ENCODE measurements at places on chromosomes 12 and 14.

- H3K27me3 ChIP-seq = no peaks in the 10 kb centered on the region
- H3K4me1 ChIP-seq = peaks cover 31% of the 10 kb centered on the region
- H3K4me3 ChIP-seq = peak overlapping the region; percentile 98
- peaks cover 4% of the 10 kb centered on the region for H3K36me3 ChIP-seq
- H3K27ac ChIP-seq = peak overlapping the region; percentile 98
- peak; percentile 25 for DNase-seq
Measured at GRCh38 chr14:92040431-92041051, 682 bp upstream of the TRIP11 start.

GRCh38 chr12:120843472-120843871 lies 60.7 kb downstream of the SPPL3 start:
- no peak for DNase-seq
- no peaks in the 10 kb centered on the region for H3K27me3 ChIP-seq
- peaks cover 5% of the 10 kb centered on the region for H3K36me3 ChIP-seq
- H3K4me3 ChIP-seq = no peak overlapping the region

DNA sequence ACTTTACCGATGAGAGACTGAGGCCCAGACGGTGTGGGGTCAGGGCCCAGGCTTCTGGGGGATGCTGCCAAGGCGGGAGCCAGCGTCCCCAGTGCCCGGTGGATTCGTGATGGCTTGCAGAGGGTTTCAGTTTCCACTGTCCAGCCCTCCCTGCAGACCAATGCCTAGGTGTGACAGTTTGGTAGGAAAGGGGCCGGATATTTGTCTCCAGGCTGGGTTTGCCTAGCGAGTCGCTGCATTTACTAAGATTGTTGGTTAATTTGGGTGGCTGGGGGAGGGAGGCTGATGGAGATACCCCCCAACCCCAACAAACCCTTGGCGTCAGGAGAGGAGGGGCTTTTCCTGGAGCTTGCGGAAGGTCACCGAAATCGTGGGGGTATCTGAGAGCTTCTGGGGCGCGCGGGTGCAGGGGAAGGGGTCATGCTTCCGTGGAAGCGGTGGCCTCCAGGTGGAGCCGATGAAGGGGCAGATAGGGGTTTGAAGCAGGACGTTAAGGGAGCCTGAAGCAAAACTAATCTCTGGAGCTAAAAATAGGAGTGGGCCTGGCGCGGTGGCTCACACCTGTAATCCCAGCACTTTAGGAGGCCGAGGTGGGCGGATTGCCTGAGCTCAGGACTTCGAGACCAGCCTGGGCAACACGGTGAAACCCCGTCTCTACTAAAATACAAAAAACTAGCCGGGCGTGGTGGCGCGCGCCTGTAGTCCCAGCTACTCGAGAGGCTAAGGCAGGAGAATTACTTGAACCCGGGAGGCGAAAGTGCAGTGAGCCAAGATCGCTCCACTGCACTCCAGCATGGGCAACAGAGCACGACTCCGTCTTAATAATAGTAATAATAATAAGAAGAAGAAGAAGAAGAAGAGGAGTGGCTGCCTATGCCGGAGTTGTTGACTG lies 1.1 kb upstream of the CDC42BPB start:
- H3K27ac ChIP-seq = no peak overlapping the region
- H3K36me3 ChIP-seq = no peaks in the 10 kb centered on the region
- H3K27me3 ChIP-seq = peaks cover 24% of the 10 kb centered on the region
- no peak for DNase-seq
- H3K4me3 ChIP-seq = peak overlapping the region; percentile 53

GRCh38 chr12:113858841-113859386 lies 107.2 kb downstream of the RBM19 start:
- peaks cover 8% of the 10 kb centered on the region for H3K4me1 ChIP-seq
- DNase-seq = no peak
- no peaks in the 10 kb centered on the region for H3K27me3 ChIP-seq
- no peak overlapping the region for H3K27ac ChIP-seq

GRCh38 chr14:106185837-106186233 lies 659.5 kb downstream of the TMEM121 start:
- H3K36me3 ChIP-seq = no peaks in the 10 kb centered on the region
- no peak overlapping the region for H3K27ac ChIP-seq
- H3K27me3 ChIP-seq = no peaks in the 10 kb centered on the region
- no peak overlapping the region for H3K4me3 ChIP-seq
- peaks cover 31% of the 10 kb centered on the region for H3K4me1 ChIP-seq
- DNase-seq = peak; percentile 88

DNA sequence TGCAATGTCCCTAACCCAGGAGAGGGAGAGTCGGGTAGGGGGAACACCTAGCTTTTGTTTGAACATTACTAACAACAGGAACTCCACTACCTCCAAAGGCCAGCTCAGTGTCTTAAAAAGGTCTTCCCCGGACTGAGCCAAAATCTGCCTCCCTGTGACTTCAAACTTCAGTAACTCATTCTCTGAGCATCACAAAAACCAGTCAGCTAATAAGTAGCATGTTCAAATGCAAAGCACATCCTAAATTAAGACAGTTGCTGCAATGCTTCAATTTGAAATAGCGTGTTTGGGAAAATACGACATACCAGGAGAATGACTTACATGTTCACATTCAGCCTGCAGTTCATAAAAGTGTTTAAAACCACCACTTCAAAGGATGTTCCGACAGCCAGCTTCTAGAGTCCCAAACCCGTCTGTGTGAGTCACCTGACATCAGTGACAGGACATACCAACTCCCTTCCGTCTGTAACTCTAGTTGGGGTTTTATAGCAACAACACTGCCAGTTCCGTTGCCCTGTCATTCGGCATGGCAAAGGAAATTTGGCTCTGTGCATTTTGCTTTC lies 13.0 kb downstream of the ZFP36L1 start:
- H3K27me3 ChIP-seq = no peaks in the 10 kb centered on the region
- H3K27ac ChIP-seq = peak overlapping the region; percentile 62
- H3K4me1 ChIP-seq = peaks cover 70% of the 10 kb centered on the region
- H3K36me3 ChIP-seq = peaks cover 2% of the 10 kb centered on the region
- peak; percentile 76 for DNase-seq

All from activated naive CD4-positive, alpha-beta T cell treated with anti-CD3 and anti-CD28 coated beads for 36 hours (primary cell).